SHP77 treated with DMSO at 0.1 percent for 48 hours (cell line): ENCODE measurements at places on chromosomes 1 and 21.
A peak's percentile ranks its signal among the peaks of the same experiment; 100 is the strongest.

- DNase-seq, result peak; percentile 67
These were observed 490 bp downstream of the SERINC2 start for GRCh38 chr1:31413405-31414001.

DNA sequence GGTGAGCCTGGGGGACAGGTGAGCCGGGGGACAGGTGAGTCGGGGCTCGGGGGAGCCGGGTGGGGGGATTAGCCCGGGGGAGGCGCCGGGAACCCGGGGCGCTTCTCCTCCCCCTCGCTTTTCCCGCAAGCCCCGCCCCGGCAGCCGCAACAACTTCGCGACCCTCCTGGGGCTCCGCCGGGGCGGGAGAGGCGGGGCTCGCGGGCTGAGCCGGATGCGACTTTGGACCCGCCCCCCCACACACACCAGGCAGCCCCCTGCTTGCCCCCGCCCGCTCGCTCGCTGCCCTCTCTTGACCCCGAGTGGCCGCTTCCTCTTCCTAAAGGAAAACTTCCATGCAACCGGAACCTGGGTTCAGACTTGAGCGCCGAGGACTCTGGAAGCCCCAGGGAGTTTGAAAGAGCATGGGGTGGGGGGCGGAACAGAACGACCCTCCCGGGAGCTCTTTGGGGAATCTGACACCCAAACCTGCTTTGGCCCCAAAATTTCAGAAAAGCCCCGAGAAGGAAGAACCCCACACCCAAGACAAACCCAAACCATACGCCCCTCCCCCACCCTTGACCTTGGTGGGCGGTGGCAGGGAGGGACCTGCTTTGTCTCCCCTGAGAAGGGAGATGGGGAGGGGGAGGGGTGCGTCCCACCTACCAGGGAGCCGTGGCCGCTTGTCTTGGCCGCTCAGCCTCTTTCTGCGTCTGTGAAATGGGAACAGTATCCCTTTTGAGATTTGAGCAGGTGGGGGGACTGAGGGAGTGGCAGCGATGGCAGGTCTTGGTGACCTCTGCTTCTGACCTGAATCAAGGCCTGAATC lies 550 bp downstream of the ARHGEF16 start:
- no peak for DNase-seq

- DNase-seq, result peak; percentile 20
These were observed 383.3 kb downstream of the HHAT start for GRCh38 chr1:210711825-210712612.

GRCh38 chr1:13751985-13752384 lies 52.0 kb downstream of the PRDM2 start:
- no peak for DNase-seq

GRCh38 chr1:73930293-73930692 lies 267.7 kb downstream of the LRRIQ3 start:
- DNase-seq, result no peak

DNA sequence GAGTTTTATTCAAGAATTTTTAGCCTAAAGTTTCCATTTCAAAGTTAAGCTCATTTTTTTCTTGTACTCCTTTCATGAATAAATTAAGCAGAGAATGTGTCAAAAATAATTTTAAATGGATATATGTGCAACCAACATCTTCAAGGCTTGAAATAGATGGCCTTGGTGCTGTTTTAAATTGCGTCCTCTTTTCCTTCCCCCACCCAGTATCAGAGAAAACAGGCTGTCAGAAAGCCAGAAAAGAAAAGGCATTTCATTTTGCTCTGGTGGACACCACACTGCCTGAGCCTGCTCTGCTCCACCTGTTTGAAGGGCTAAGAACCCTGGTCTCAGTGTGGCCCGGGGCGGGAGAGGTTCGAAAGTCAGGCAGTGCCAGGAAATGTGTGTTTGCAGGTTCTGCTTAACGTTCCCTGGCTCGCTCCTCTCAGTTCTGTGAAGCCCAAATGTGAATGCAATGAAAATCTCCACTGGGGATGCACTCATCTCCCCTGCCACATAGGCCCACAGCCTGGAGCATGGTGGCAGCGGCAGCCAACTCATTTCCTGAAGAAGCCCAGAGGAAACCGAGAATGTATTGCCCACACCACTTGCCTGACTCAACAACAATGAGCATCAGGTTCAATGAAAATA lies 134.4 kb downstream of the SDCCAG8 start:
- no peak for DNase-seq

- no peak for DNase-seq
These were observed 981.7 kb downstream of the TTLL7 start for GRCh38 chr1:83017276-83017675.

DNA sequence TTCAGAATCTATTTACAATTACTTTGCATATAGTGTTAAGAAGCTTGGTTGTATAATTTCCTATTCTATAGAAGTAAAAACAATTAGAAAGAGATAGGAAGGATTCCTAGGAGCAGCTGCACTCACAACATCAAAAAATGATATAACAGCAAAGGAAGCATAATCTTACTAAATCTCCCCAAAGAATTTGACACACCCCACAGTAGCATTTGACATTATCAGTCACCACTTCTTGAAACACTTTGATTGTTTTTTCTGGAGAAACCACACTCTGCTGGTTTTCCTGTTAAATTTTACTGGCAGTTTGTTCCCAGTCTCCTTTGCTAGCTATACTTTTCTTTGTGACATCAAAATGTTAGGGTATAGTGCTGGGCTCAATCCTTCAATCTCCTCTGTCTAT lies 100.8 kb upstream of the KIAA1614 start:
- DNase-seq, result no peak

GRCh38 chr1:243487649-243488227 lies 231.9 kb downstream of the SDCCAG8 start:
- DNase-seq, result no peak

GRCh38 chr1:30930631-30931173 lies 22.1 kb upstream of the SDC3 start:
- no peak for DNase-seq

DNA sequence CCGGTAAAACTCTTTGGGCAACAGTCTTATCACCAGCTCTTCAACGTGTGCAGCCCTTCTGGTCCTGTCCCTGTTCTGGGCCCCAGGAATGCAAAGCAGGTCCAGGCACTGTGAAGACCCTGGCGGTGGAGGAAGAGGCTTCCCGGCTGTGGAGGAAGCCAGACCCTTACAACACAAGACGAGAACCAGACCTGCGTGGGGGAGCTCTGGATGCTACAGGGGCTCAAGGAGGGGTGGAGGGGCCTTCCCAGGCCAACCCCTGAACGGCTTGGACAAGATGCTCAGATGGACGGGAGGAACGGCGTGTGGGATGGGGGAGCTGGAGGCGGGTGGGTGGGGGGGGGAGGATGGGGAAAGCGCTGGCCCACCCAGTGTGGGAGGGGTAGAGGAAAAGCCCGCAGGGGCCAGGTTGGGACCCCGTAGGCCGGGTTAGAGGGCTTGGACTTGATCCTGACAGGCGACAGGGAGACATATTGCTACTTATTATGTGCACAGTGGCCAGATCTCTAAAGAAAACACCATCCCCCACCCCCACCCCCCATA lies 5.1 kb upstream of the OLIG2 start:
- DNase-seq, result no peak

- no peak for DNase-seq
These were observed 51.7 kb upstream of the POU3F1 start for GRCh38 chr1:38098101-38098847.

DNA sequence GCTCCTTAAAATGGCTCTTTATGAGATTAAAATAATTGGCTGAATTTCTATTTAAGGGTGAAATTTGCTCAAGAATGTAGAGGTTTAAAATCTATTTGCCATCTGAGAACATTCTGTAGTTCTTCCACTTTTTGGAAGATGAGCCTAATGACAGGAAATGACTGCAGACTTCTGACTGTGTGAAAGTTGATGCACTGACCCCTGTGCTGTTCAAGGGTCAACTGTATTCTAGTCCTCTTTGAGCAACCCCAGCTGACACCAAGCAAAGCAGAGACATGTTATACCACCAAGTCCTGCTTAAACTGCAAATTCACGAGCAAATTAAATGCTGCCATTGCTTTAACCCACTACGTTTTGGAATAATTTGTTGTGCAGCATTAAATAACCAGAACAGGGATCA lies 26.6 kb downstream of the DDAH1 start:
- DNase-seq, result no peak

- DNase-seq, result no peak
These were observed 76.4 kb upstream of the SLC45A1 start for GRCh38 chr1:8241417-8242014.

GRCh38 chr1:18511149-18511873 lies 30.6 kb downstream of the KLHDC7A start:
- DNase-seq, result no peak

DNA sequence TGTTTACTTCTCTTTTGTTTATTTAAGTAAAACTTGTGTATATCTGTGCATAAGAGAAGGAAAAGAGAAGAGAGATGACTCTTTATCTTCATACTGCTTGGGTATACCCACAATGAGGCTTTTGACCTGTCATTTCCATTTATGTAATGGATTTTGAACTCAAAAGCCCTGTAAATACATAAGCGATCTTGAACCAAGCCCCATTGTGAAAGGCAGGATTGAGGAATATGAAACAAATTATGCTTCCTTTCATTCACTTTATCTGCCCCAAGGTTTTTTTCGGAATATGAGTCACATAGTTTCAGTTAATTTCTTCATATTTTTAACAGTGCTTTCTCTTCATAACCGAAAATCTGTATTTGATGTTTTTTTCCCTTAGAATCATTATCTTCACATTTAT lies 21.4 kb downstream of the CNST start:
- DNase-seq, result no peak

GRCh38 chr21:40733024-40733397 lies 113.9 kb downstream of the DSCAM start:
- DNase-seq, result no peak

DNA sequence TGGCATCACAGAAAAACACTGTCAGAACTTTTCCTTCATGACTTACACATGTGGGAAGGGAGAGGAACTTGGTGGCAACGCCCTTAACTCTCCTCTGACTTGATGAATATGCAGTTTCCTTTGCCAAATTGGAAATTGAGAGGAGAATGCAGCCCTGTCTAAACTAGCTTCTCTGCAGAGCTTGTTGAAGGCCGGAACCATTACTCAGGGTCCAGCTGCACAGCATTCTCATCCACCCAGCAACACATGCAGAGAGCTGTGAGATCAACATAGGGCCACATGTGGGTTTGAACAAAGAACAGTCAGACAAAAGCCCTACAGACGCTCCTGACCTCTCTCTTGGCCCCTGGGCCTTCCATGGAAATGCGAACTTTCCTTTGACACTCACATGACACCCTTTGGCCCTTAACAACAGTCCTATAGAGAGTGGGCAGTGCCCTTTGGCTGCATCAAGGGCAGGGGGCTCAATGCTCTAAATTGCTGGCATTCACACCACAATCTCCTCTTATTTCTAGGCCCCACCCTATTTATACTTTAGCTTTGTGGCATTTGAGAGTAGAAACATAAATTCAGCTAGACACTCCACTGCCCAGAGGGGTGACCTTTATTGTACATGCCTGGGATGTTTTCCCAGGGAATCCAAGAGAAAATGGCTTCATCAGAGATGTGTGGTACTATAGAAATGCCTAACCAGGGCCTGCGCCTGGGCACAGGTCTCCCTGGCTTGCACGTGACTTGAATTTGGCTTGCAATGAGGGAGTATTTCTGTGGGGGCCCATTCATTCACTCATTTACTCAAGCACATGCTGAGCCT lies 64.4 kb downstream of the CDC7 start:
- no peak for DNase-seq

GRCh38 chr1:177873238-177873637 lies 96.6 kb downstream of the SEC16B start:
- peak; percentile 37 for DNase-seq

DNA sequence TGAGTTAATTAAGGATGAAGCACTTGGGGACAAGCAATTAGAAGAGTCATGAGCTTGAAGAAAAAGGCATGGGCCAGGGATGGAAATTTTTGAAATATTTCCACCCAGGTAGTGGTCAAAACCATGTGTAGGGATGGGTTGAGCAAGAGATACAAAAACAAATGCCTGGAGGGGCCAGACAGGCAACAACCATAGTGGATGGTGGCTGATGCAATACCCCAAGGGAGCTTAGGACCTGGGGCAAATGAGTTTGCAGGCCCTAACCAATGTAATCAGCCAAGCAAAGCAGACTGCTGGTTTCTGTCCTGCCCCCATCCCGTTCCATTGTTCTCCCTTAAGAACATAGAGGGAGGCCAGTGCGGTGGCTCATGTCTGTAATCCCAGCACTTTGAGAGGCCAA lies 119.1 kb upstream of the FGGY start:
- no peak for DNase-seq

GRCh38 chr1:91863498-91863897 lies 22.5 kb downstream of the TGFBR3 start:
- no peak for DNase-seq

GRCh38 chr1:204602111-204602579 lies 83.4 kb downstream of the LRRN2 start:
- DNase-seq, result no peak

DNA sequence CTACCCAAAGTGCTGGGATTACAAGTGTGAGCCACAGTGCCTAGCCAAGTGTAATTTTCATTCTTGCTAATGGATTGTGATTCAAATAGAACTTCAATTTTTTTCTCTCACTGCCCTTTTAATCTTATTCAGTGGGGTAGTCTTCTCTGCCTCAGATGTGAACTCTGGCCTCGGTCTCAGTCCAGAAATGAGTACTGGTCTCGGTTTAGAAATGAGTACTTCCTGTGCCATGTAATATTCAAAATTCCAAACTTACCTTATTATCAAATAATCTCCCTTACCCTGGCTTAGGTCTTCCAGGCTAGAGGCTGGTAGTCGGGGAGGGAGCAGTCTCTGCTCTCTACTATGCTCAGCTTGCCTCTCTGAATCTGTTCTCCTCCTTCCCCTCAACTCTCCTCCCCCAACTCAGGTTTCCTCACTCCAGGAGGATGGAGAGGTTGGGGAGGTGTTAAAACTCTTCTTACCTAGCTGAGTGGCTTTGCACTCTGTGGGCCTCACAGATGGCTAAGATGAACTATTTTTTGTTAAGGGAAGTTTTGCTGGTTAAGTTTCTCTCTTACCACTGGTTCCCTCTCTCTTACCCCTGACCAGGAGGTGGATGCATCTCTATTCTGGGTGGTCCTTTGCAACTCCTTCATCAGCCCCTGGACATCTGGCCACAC lies 4.8 kb upstream of the SLAMF9 start:
- no peak for DNase-seq
